ENCODE measurements at places on chromosomes 4 and X.

- DNase-seq: no peak
Observed at GRCh38 chr4:11471618-11472017, 42.9 kb upstream of the HS3ST1 start.

- peak; percentile 2 for DNase-seq
Observed at GRCh38 chrX:49627086-49627777, 28.4 kb downstream of the GAGE1 start.

DNA sequence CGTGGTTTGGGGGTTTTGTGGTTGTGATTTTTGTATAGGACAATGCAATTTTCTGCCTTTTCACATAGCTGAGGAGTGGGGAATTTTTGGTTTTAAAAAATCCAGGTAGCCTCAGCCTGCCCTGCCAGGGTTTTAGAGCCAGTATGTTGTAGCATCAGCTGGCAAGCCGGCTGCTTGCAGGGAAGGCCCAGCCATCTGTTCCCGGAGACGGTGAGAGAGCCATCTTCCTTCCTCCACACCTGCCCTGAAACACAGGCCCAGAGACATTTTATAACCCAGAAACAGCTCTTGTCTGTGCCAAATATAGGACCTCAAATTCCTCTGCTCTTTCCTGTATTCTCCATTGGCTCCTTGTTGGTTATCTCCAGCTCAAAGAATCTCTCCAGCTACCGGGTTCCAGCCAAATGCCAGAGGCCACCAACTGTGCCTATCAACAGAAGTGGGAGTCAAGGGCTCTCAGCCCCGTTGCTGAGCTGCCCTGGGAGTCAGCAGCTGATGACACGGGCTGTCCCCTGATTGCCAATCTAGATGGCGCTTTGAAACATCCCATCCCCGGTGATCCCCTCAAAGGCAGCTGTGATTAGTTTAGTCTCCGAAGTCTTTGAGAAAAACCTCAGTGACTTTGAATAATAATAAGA, 595.2 kb downstream of the MID1IP1 start:
- no peak for DNase-seq

- DNase-seq: no peak
Observed at GRCh38 chrX:96244955-96245354, 439.7 kb upstream of the DIAPH2 start.

DNA sequence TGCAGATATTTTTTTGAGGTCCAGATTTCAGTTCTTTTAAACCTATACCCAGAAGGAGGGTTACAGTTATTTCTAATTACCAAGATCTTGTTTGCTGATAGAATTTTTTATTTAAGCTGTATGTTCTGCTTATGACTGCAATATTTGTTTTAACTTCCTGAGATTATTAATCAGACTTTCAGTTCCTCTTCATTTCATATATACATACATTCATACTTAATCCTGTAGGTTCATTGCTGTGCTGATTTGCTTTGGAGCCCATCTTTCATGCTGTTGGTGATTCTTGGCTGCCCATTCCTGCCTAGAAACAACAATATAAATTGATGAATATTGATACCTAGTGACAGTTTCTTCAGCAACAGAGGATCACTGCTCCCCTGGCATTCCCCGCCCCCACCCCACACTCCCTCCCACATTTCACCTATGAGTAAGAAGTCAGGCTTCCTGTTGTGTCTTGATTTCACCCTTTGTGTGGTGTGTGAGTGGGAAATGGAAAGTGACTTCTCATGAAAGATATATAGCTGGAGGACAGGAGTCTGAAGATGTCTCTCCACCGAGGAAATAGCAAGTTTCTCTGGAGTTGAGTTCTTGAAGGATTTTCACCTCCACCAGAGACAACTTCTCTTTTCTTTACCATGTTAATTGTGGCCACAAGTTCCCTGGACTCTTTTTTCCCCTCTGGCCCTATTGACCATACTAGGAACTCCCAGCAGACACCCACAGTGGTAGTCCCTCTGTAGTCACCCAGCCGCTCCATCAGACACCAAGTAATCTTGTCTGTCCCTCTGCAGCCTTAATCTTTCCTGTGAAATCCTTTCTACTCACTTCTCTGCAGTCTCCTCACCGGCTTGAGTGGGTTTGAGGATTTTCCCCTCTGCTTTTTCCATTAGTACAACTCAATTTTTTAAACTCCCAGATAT, 118.4 kb downstream of the ASB9 start:
- DNase-seq: peak; percentile 13

- peak; percentile 91 for DNase-seq
Observed at GRCh38 chr4:181684310-181684709, 558.9 kb upstream of the TENM3 start.

- DNase-seq: no peak
Observed at GRCh38 chrX:10089378-10089795, 67.4 kb upstream of the CLCN4 start.

DNA sequence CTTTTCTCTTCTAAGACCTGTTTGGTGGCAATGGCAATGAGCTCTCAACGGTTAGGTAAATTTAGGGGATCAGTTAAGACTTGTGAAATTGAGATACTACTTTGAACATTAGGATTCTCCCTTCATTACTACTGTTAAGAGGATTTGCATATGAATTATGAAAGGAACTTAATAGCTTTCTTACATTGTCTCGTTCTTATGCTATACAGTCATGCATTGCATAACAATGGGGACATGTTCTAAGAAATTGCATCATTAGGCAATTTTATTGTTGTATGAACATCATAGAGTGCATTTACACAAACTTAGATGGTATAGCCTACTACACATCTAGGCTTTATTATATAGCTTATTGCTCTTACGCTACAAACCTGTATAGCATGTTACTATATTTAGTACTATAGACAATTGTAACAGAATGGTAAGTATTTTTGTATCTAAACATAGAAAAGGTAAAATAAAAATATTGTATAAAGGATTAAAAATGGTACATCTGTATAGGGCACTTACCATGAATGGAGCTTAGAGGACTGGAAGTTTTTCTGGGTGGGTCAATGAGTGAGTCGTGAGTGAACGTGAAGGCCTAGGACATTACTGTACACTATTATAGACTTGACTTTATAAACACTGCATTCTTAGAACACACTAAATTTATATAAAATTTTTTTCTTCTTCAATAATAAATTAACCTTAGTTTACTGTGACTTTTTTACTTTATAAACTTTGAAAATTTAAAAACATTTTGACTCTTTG, 62.5 kb downstream of the PAQR3 start:
- peak; percentile 26 for DNase-seq

GRCh38 chr4:165834116-165834515, 38.9 kb upstream of the TLL1 start:
- DNase-seq: no peak

DNA sequence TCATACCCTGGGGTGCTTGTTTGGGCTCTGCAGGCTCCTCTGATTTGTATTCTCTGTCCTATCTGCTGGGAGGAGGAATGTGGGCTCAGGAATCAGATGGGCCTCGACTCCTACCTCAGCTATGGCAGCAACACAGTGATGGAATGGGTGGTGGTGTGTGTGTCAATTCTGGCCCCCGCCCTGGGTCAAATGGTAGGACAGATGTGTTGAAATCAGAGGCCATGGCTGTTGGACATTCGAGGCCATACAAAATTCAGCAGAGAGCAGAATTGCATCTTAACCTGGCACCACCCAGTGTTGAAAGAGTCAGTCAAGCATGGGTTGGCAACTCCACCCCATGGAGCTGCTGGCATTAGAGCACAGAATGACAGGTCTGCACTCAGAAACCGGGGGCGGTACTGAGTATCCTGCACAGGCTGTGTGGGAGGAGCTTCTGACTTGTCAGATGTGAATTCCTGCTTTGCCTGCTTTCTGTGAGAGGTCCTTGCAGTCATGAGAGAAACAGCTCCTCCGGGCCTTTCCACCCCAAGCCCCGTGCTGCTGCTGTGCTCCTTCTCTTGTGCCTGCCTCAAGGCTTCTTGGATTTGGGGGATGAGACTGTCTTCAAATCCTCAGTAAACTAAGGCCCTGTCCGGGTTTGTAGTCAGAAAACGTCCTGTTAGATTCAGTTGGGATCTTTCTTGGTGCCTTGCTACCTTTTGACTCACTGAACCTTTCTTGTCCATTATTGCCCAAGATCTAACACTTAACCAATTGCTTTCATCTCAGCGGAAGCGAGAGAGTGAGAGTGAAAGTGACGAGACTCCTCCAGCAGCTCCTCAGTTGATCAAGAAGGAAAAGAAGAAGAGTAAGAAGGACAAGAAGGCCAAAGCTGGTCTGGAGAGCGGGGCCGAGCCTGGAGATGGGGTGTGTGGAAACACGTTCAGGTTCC, 13.0 kb downstream of the DKC1 start:
- no peak for DNase-seq

GRCh38 chr4:5424901-5425300, 283.5 kb downstream of the EVC2 start:
- no peak for DNase-seq

DNA sequence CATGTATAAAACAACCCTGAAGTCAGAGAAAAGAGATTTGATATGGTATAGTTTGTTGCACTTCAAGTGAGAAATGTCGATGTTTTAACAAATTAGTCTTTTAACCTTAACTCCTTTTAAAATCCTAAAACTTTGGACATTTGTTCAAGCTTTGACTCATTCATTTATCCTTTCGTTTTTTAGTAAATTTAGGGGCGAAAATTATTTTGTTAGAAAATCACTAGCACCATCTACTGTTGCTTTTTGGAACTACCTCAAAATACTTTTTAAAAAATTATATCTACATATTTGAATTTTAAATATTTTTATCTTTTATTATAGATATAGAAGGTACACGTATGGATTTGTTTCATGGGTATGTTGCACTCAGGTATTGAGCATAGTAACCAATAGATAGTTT, 165.1 kb upstream of the POF1B start:
- no peak for DNase-seq

DNA sequence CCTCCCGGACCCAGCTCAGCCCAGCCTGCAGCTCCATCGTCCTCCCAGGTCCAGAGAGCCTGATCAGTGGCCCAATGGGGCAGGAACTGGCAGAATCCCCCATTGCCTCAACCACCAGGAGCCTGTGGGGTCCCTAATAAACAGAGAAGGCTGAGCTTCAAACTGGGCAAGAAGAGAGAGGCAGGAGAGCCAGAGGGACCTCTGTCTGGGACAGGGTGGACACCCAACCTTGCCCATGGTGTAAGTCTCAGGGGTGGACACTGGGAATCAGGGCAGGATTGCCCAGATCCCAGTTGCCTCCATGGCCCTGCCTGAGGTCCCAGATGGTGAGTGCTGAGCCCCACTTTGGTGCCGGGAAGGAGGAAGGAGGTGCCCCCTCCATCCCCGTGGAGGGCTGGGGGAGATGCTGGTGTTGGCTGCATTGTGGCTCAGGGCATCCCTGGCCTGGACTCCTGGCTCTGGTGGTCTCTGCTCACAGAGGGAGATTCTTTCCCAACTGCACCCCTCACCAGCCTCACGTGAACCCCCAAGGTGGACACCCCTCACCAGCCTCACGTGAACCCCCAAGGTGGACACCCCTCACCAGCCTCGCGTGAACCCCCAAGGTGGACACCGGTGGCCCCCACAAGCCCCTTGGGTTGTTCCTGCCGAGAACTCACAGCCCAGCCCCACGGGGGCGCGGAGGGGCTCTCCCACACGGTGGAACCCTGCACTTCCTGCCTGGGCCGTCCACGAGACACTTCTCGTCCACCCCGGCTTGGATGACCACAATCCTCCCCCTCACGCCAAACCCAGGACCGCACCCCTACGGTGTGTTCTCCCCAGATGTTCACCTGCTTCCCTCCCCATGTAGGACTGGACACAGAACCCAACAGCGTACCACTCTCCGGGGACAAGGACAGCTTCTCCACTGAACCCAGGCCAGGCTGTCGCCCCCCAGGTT, 5.4 kb downstream of the CPLX1 start:
- DNase-seq: no peak

GRCh38 chr4:65071564-65071963, 598.7 kb downstream of the EPHA5 start:
- peak; percentile 2 for DNase-seq

DNA sequence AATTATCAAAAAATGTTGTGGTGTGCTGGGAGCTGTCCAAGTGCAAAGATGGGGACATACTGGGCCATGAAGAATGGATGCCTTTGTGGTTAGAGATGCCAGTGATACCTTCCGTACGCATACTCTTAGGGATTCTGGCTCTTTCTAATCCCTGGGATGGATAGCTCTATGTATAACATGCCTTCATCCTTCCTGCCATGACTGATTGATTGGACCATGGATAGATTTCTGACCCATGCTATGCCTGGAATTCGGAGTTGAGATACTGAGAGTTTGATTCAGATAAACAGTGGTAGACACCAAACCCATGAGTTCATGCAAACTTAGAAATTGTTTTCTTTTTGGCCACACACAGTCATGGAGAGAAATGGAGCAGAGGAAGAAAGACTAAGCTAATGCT, 147.2 kb upstream of the WDFY3 start:
- DNase-seq: peak; percentile 30

- no peak for DNase-seq
Observed at GRCh38 chr4:186749611-186750281, 26.1 kb upstream of the FAT1 start.

- no peak for DNase-seq
Observed at GRCh38 chrX:49999087-49999486, 76.7 kb downstream of the CLCN5 start.

GRCh38 chr4:25540734-25541133, 114.9 kb upstream of the SLC34A2 start:
- no peak for DNase-seq
